ENCODE measurements at places on chromosomes 4 and X. TPM values are rescaled to one million over a fixed set of nuclear protein-coding genes. Genes with fewer than 3 reads are reported as not detected.

The SYN1 gene
- total RNA-seq = 0.20 TPM

The HDX gene
- total RNA-seq = 5.3 TPM

The UCHL1 gene
- 314 TPM for total RNA-seq

The SCLT1 gene
- total RNA-seq = 14.0 TPM

The BTC gene
- total RNA-seq = under 0.01 TPM

The LARP1B gene
- 27.8 TPM for total RNA-seq

The CT47B1 gene
- total RNA-seq = not detected

The MAGIX gene
- total RNA-seq = 0.73 TPM

The COL4A6 gene
- total RNA-seq = 1.5 TPM

The CNGA1 gene
- total RNA-seq = not detected

The ENAM gene
- not detected for total RNA-seq

The MAGEA1 gene
- total RNA-seq = not detected

The CDKL2 gene
- total RNA-seq = 0.37 TPM

Data from subcutaneous preadipocyte (primary cell).